Activated CD8-positive, alpha-beta memory T cell treated with anti-CD3 and anti-CD28 coated beads for 1 hour (primary cell): ENCODE measurements at places on chromosomes 5 and 9.

- DNase-seq, result no peak
These were observed 50.8 kb downstream of the KCNN2 start for GRCh38 chr5:114412510-114413171.

DNA sequence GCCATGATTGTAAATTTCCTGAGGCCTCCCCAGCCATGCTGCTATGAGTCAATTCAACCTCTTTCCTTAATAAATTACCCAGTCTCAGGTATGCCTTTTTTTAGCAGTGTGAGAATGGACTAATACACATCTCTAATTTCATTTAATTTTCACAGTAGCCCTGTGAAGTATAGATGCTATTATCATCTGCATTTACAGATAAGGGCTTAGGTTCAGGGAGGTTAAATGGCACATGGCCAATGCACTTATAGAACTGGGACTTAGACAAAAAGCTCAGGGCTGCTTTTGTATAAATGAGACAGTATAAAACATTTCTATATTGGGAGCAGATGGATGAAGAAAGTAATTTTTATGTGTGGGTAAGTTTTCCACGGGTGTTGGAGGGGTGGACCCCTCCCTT is 62.9 kb upstream of the PANK3 start:
- DNase-seq, result no peak

DNA sequence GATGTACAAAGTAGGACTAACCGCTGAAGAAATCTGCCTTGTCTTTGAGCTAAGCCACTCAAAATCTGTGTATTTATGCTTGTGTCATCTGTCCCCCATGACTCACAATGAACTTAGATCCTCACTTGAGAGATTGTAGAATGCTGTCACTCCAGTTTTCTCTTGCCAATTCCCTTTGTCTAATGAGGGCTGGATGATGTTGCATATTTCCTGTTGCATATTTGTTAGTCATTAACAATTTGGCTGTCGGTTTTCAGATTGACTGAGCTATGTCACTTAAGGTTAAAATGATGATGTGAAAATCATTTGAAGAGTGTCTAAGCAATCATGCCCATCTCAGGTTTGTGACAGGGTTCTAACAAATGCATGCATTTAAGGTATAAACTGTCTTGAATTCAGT is 481.7 kb downstream of the CDH10 start:
- DNase-seq, result no peak

- DNase-seq, result no peak
These were observed 154.6 kb upstream of the GHR start for GRCh38 chr5:42268630-42269029.

GRCh38 chr9:114371973-114372917 is 15.5 kb downstream of the AKNA start:
- no peak for DNase-seq

DNA sequence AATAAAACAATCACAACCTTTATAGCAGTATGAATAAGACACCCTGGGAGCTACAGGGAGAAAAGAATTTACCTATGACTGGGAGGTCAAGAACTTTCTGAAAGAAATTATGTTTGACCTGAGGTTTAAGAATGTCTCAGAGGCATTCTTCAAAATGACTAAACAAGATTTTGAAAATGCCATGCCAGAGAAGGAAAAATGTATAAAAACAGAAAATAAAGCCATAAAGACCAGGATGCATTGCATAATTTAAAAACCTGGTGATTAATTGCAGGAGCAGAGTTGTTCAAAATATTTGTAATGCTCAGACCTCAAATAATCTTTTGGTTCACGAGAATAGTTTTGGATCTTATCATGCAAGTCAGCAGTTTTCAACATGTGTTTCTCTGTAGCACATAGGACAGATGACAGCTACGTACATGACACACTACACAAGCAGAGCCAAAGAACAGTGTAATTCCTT is 954.7 kb upstream of the ARRDC3 start:
- no peak for DNase-seq

GRCh38 chr9:107975426-107976010 is 485.9 kb upstream of the KLF4 start:
- DNase-seq, result no peak

DNA sequence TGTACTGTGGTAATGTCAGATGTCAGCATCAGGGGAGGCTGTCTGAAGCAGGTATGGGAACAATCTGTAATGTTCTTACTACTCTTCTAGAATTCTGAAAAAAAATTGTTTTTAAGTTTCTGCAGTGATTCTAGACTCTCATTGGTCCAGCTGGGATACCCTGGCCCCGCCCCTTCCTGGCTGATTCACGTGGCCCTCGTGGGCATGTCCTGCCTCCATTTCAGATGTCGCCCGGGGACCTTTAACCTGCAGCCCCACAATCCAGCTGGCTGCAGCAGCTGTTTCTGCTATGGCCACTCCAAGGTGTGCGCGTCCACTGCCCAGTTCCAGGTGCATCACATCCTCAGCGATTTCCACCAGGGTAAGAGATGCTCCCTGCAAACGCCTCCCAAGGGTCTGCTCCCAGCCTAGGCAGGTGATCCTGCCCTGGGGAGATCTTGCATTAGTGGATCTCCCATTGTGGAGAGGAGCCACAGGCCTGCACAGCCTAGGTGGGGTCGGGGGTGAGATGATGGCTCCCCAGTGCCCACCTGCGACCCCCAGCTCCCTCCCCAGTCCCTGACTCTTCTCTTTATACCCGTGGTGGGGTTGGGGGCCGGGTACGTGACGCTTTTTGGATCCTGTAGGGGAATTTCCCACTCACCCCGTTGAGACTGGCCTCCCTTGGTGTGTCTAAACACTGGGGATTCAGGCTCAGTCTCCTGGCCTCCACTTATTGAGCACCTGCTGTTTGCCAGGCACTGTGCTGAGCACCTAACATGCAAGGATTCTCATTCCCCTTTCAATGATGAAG is 36.5 kb downstream of the LAMC3 start:
- no peak for DNase-seq

- DNase-seq, result no peak
These were observed 7.4 kb upstream of the MOB3B start for GRCh38 chr9:27537027-27537435.

DNA sequence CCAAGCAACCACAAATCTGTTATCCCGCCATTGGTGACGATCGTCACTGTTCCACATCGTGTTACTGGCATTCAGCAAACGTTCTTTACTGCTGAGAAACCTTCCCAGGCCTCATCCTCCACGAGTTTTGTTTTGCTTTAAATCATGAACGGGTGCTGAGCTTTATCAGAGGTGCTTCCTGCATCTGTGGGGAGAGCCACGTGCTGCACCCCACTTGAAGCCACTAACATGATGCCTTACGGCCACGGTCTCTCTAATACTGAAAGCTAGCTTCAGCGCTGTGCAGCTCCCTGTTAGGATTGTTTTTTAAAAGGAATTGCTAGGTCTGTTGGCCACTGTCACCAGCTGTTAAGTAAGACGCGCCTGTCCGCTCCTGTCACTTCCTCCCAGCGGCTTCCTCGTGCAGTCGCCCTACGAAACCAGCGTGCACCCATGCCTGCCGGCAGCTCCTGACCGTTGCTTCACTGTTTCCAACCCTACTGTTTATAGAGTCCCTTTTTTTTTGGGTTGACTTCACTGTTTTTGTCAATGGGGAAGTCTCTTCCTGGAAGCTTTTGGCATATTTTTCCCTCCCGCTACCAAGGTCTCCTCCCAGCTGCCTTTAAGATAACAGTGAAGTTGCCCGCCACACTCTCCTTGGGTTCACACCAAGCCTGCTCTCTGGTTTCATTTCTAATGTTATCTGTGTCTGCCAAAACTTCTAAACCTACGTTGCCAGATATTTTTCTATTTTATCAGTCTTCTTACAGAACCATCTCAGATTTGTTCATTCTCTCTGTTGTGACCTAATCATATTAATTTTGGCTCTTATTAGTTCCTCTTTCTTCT is 20.3 kb downstream of the LPCAT1 start:
- no peak for DNase-seq
